Stimulated activated CD4-positive, alpha-beta T cell treated with anti-CD3 and anti-CD28 coated beads, Interleukin-1b, Interleukin-23, amount 100 ng/mL, for 48 hours (primary cell): ENCODE measurements at places on chromosomes 12 and 14.

GRCh38 chr12:111074965-111075364 lies 154.6 kb upstream of the MYL2 start:
- no peak for DNase-seq

DNA sequence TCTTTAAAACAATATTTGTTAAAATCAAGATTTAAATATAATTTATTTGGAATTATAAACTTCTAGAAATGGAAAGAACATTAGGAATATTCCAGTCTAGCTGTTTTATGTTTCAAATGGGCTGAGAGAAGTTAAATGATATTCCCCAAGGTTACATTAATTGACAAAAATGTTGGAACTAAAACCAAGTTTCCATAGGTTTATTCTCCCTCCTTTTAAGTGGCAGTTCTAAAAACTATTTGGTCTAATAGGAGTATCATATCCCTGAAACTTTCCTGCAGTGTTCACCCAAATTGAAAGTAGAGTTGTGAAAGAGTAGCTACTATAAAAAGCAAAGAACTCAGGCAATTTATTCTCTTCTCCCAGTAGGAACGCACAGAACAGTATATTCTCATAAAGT lies 1185.5 kb downstream of the LRFN5 start:
- no peak for DNase-seq

GRCh38 chr12:14157088-14157747 lies 175.8 kb upstream of the GRIN2B start:
- DNase-seq = no peak

DNA sequence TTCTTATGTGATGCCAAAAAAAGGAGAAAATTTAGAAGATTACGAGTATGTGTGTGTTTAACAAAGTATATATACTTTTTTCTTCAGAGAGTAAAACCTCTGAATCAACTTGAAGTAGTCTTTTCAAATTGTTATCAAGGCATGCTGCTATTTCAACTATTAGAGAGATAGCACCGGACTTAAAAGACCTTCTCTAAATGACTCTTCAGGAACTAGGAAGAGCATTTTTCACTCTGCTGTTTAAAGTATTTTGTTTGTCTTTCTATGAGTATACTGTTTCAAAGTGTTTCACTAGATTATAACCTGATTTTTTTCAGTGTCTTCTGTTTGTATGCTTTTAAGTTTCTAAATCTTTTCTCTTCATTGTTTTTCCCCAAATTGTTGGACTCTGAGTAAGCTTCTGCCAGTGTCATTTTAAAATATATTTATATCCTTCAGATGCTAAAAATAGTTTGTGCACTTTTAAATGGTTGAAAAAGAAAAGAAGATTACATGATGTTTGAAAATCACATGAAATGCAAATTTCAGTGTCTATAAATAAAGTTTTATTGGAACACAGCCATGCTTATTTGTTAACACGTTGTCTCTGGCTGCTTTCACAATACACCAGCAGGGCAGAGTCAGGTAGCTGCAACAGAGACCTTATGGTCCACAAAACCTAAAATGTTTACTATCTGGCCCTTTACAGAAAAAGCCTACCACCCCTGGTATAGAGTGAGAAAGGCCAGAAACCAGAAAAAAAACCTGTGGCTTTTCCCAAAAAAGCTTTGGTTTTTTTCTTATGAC lies 21.3 kb downstream of the CRADD start:
- no peak for DNase-seq

GRCh38 chr12:93484315-93484981 lies 17.1 kb downstream of the MRPL42 start:
- DNase-seq = no peak

DNA sequence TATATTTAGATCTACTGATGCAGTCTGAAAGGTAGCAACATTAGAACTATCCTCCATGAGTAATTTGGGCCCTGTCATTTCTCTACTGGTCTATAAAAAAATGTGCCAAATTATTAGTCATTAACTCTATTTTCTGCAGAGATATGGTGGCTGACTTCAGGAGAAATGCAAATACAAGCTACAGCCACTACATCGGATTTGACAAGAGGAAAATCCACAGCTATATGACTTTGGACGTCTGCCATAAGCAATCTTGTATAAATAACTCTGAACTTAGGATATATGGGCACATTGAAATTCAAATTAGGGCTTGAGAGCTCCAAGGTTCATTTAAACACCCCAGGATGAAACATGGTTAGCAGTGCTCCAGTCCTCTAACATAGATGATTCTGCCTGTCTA lies 983.0 kb upstream of the LRFN5 start:
- no peak for DNase-seq

DNA sequence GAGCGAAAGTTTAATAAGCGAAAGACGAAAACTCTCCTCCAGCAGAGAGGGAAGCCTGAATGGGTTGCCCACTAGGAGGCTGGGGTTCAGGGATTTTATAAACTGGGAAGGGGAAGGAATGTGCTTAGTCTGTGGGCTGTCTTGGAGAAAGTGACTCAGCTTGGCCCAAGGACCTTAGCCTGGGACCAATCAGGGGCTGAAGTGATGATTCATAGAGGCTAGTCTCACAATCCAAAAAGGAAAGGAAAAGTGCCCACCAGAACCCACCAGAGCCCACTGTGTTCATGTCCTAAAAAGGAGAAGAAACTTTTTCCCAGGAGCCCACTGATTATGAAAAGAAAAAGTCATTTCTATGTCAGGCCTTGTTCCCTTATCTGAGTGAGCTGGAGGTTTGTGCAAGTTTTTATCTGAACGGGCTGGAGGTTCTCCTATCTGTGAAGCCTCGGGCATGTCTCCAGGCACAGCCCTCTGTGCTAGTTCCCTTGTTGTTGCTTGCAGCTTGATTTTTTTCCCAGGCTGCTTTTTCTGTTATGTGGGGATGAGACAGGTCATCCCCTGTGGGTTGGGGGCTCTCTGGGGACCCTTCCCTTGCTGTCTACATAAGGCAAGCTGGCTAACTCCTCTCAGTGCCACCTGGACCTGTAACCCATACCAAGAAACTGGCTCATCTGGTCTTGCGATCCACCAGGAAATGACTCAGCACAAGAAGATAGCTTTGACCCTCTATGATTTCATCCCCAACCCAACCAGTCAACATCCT lies 8.3 kb upstream of the GOLGA5 start:
- no peak for DNase-seq

- DNase-seq = no peak
Observed at GRCh38 chr12:11031307-11031706, at the start of gene TAS2R31. TSS of gene TAS2R31 (minus strand) at chr12:11031407. CDS start at chr12:11031335, 72 bp downstream.

- no peak for DNase-seq
Observed at GRCh38 chr14:90600619-90601018, 203.8 kb downstream of the CALM1 start.

DNA sequence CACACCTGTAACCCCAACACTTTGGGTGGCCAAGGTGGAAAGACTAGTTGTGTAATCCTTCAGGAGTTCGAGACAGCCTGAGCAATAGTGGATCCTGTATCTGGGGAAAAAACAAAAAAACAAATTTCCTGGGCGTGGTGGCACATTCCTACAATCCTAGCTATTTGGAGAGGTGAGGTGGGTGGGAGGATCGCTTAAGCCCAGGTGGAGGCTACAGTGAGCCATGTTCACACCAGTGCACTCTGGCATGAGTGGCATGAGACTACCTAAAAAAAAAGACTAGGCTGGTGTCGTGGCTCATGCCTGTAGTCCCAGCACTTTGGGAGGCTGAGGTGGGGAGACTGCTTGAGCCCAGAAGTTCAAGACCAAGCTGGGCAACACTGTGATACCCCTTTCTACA lies 17.2 kb downstream of the PTGES3 start:
- DNase-seq = no peak

GRCh38 chr14:33590891-33591630 lies 359.8 kb downstream of the EGLN3 start:
- no peak for DNase-seq

DNA sequence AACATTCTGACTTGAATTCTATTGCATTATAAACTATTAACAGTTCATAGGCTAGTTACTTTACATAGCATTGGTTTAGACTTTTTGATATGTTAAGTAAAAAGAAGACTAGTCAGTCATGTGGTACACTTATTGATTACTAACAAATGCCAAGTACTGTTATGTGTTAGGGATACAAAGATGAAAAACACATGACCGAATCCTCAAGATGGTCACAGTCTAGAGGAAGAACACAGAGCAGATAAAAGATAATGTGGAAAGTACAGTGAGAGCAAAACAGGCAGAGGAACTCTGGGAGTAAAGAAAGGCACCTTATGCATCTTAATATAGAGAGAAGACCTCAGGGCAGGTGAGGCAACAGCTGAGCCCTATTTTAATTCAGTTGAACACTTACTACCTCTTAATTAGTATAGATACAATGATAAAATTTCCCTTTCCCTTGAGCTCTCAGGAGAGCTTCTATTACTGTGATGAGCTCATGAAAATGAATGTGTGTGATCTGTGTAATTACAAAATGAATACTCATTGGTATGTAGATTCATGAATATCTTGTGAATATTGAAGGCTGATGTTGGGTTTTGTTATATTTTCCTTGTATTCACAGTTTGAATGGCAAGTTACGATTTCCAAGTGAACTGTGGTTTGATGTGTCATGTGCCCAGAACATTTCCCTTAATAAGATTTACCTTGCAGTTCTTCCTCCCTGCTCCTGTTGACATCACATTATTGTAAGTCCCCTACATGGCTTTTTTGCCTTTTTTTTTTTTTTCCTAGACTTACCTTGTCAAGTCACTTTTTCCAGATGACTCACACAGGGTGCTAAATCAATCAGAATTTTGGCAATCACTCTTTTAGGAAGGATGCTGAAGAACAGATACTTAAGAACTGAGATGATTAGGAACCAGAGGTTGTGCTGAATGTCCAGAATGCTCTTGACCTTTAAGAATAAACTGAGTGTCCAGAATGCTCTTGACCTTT lies 29.5 kb upstream of the MSRB3 start:
- no peak for DNase-seq

DNA sequence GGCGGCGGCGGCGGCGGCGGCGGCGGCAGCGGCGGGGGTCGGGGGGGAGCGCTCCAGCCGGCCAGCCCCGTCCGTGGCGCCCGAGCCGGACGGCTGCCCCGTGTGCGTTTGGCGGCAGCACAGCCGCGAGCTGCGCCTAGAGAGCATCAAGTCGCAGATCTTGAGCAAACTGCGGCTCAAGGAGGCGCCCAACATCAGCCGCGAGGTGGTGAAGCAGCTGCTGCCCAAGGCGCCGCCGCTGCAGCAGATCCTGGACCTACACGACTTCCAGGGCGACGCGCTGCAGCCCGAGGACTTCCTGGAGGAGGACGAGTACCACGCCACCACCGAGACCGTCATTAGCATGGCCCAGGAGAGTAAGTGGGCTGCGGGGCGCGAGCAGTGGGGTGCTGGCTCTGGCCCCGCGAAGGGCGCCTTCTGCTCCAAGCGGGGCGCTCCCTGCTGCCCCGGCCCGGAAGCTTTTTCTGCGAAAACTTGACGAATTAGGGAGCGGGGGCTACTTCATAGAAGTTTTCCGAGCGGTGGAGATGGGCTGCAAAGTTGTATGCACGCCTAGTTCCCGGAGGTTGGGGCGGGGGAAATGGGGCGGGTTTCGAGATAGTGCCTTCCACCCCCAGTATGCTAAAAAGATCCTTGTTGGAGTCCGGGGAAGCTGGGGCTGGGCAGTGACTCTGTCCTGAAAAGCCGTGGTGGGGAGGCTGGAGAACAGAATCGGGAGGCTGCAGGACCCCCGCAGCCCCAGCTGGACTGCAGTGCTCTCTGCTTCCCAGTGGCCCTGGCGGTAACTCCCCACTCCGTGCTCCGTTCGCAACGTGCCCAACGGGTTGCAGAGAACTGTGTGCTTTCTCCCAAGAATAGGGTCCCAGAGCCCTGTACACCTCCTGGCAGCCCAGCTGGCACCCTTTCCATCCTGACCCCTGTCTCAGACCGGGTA lies 751 bp downstream of the GDF11 start:
- DNase-seq = peak; percentile 52

DNA sequence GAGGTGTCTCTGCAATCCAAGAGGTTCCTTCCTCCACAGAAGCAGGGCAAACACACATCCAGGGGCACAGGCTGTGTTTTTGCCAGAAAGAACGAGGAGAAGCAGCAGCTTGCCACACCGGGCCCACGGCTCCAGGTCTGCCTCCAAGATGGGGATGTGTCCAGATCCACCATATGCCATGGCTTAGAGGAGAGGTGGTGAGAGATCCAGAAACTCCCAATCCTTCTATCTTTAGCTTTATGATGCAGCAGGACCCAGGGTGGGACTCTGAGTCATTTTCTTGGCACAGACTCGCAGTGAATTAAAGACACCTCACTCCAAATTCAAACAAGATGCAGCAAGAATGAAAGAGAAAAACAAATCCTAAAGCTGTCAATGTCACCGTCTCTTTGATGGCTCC lies 481.4 kb upstream of the TMEM132C start:
- DNase-seq = no peak

GRCh38 chr12:16437926-16438325 lies 90.5 kb downstream of the MGST1 start:
- DNase-seq = no peak

- no peak for DNase-seq
Observed at GRCh38 chr12:30696486-30696885, 817 bp upstream of the IPO8 start.

- DNase-seq = no peak
Observed at GRCh38 chr14:85535991-85536832, 6.3 kb downstream of the FLRT2 start.

DNA sequence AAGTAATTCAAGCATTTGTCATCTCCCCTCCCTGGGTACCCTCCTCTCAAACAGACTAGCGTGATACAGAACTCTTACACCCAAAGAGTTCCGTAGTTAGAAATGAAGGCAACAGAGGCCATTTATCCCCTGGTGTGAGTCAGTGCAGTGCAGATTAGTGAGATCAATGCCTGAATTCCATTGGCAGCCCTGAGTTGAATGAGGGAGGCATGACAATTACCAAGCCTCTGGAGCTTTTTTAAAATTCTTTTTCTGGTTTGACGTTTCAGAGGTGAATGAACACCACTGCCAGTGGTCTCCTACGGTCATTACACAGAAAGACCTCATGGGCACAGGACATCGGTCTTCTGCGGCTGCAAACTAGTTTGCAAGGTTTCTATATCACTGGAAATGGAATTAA lies 94.4 kb downstream of the PRIMA1 start:
- no peak for DNase-seq

DNA sequence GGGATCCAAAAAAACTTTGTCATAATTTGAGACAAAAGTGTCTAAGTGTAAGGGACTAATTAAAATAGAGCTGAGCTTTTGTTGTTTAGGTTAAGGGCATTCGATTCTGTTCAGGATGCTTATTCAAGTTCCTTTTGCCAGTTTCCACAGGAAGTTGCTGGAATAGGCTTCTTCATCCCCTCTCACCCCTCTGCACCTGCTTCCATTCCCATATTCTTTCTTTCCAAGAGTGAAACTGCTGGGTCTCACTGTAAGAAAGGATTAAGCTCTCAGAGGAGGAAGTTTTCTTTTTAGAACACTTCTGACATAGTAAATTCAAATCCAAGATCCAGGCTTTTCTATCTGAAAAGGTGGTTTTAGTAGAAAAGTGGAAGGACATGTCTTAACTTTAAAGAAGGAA lies 61.4 kb downstream of the POLR3B start:
- DNase-seq = no peak

- DNase-seq = no peak
Observed at GRCh38 chr12:28083840-28084678, 106.2 kb upstream of the CCDC91 start.

GRCh38 chr12:47223031-47223847 lies 143.5 kb upstream of the AMIGO2 start:
- no peak for DNase-seq
